ENCODE measurements at places on chromosomes 6 and 20.
A peak's percentile ranks its signal among the peaks of the same experiment; 100 is the strongest.

DNA sequence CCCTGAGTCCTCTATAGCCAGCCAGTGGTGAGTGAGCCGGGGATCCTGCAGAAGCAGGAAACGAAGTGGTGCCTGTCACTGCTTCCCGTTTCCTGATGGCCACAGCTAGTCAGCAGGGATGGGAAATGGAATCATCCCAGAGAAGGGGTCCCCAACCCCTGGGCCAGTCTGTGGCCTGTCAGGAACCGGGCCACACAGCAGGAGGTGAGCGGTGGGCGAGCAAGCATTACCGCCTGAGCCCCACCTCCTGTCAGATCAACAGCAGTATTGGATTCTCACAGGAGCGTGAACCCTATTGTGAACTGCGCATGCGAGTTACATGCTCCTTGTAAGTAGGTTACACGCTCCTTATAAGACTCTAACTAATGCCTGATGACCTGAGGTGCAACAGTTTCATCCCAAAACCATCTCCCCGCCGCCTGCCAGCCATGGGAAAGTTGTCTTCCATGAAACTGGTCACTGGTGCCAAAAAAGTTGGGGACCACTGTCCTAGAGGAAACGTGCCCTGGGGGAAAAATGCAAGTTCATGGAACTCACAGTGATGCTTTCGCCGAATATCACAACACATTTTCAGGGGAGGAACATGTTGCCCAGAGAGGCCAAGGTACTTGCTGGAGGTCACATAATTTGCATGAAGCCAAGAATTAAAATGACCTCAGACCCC is 113.8 kb downstream of the JPH2 start:
- no peak overlapping the region for H3K27ac ChIP-seq
- no peaks in the 10 kb centered on the region for H3K36me3 ChIP-seq
- no peak overlapping the region for H3K4me3 ChIP-seq
- no peaks in the 10 kb centered on the region for H3K27me3 ChIP-seq

DNA sequence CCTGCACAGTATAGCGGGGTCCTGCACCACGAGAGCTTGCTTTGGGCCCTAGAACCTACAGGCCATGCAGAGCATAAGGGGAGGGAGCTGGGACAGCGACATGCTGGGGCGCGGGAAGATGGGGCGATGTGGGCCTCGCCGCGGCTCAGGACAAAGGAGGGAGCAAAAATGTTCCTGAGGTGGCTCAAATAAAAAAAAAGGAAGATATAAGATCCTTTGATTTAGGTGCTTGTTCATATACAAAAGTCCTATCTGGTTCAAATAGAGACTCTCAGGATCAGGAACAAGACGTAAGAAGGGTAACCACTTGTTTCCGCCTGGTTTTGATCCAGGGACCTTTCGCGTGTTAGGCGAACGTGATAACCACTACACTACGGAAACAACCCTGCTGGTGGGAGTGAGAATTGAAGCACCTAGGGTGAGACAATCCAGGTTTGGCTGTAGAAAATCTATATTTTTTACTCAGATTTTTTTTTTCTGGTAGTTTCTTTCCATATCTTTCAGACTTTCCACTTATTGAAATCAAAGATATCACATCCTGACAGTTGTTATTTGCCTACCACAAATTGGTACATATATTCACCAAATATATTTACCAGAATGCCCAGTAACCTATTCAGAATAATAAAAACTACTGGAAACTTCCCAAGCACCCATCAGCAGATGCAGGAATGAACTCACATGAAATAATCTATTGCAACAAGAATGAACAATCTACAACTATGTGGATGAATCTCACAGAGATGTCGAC is 177.9 kb upstream of the ZNF184 start:
- H3K27me3 ChIP-seq: no peaks in the 10 kb centered on the region
- H3K36me3 ChIP-seq: no peaks in the 10 kb centered on the region
- DNase-seq: peak; percentile 80
- H3K4me1 ChIP-seq: no peaks in the 10 kb centered on the region

- H3K27ac ChIP-seq: no peak overlapping the region
- H3K4me3 ChIP-seq: no peak overlapping the region
- no peaks in the 10 kb centered on the region for H3K36me3 ChIP-seq
- H3K4me1 ChIP-seq: no peaks in the 10 kb centered on the region
Observed at GRCh38 chr20:62765021-62765420, 31.3 kb upstream of the MRGBP start.

GRCh38 chr6:86192123-86192522 is 549.4 kb upstream of the SYNCRIP start:
- H3K4me1 ChIP-seq: no peaks in the 10 kb centered on the region
- H3K27ac ChIP-seq: no peak overlapping the region
- no peaks in the 10 kb centered on the region for H3K27me3 ChIP-seq
- H3K4me3 ChIP-seq: no peak overlapping the region

DNA sequence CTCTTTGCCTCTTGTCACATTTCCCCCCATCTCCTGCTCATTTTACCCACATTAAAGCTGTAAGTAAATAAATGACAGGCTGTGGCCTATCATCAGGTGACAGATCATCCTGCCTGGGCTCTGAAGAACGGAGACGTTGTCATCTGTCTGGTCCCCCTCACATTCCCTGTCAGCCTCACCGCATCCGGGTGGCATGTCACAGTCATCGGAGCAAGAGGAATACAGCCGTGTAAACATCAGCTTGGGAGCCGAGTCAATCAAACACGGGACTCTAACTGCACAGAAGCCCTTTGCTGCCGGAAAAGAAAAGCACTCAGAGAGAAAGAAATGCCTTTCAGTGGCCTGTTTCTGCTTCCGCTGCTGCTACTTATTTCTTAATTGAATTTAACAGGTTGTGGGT is 371.9 kb upstream of the ID4 start:
- no peaks in the 10 kb centered on the region for H3K4me1 ChIP-seq
- H3K4me3 ChIP-seq: no peak overlapping the region
- no peaks in the 10 kb centered on the region for H3K27me3 ChIP-seq
- H3K27ac ChIP-seq: no peak overlapping the region

GRCh38 chr20:7695051-7695495 is 245.2 kb downstream of the HAO1 start:
- H3K4me3 ChIP-seq: no peak overlapping the region
- H3K4me1 ChIP-seq: no peaks in the 10 kb centered on the region
- H3K36me3 ChIP-seq: no peaks in the 10 kb centered on the region
- H3K27me3 ChIP-seq: no peaks in the 10 kb centered on the region
- DNase-seq: no peak
- H3K27ac ChIP-seq: no peak overlapping the region

- DNase-seq: no peak
- H3K27ac ChIP-seq: no peak overlapping the region
- H3K4me1 ChIP-seq: no peaks in the 10 kb centered on the region
- no peaks in the 10 kb centered on the region for H3K27me3 ChIP-seq
- H3K4me3 ChIP-seq: no peak overlapping the region
Observed at GRCh38 chr6:121260651-121261102, 73.6 kb downstream of the TBC1D32 start.

- H3K27ac ChIP-seq: no peak overlapping the region
- no peaks in the 10 kb centered on the region for H3K27me3 ChIP-seq
- DNase-seq: no peak
- H3K4me3 ChIP-seq: no peak overlapping the region
- H3K4me1 ChIP-seq: no peaks in the 10 kb centered on the region
- H3K36me3 ChIP-seq: no peaks in the 10 kb centered on the region
Observed at GRCh38 chr20:54088430-54088829, 18.0 kb upstream of the BCAS1 start.

- no peak overlapping the region for H3K27ac ChIP-seq
- H3K4me3 ChIP-seq: no peak overlapping the region
- H3K27me3 ChIP-seq: no peaks in the 10 kb centered on the region
- H3K36me3 ChIP-seq: peaks cover 7% of the 10 kb centered on the region
- no peak for DNase-seq
- H3K4me1 ChIP-seq: no peaks in the 10 kb centered on the region
Observed at GRCh38 chr20:55500130-55500529, 505.2 kb downstream of the CBLN4 start.

DNA sequence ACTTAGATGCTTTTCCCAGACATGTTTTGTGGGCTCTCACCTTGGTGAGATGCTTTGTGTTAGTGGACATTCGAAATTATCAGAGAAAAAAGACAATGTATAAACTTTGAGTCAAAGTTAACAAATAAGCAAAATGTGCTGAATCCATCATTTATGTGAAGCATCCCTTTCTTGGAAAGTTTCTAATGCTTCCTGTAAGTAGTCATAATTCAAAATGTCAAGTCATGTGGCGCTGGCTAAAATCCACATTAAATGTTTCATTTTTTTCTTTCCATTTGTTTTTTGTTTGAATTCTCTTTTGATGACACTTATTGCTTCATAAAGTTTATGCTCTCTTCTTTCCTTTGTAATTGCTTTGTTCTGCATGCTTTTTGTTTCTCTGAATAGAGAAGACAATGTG is 107.2 kb upstream of the CENPW start:
- H3K4me1 ChIP-seq: no peaks in the 10 kb centered on the region
- DNase-seq: no peak
- no peak overlapping the region for H3K4me3 ChIP-seq

DNA sequence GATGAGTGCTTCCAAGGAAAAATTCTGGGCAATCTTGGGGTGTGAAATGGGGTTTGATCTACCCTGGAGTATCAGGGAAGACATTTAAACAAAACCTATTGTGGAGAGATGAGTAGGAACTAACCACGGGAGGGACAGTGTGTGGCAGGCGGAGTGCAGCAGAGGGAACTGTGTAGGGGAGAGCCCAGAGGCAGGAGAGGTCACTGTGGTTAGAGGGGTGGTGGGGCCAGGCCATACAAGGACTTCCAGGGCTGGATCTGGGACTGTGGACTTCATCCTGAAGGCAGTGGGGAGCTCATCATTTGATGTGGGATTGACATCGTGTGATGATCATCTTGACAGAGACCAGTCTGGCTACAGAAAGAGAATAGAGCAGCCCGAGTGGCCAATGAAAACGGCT is 89.0 kb downstream of the TOX2 start:
- DNase-seq: no peak
- no peaks in the 10 kb centered on the region for H3K36me3 ChIP-seq
- no peaks in the 10 kb centered on the region for H3K27me3 ChIP-seq
- H3K27ac ChIP-seq: no peak overlapping the region
- no peaks in the 10 kb centered on the region for H3K4me1 ChIP-seq

GRCh38 chr6:167547751-167548150 is 222.9 kb downstream of the TTLL2 start:
- no peak overlapping the region for H3K27ac ChIP-seq
- no peaks in the 10 kb centered on the region for H3K36me3 ChIP-seq
- H3K4me3 ChIP-seq: no peak overlapping the region

DNA sequence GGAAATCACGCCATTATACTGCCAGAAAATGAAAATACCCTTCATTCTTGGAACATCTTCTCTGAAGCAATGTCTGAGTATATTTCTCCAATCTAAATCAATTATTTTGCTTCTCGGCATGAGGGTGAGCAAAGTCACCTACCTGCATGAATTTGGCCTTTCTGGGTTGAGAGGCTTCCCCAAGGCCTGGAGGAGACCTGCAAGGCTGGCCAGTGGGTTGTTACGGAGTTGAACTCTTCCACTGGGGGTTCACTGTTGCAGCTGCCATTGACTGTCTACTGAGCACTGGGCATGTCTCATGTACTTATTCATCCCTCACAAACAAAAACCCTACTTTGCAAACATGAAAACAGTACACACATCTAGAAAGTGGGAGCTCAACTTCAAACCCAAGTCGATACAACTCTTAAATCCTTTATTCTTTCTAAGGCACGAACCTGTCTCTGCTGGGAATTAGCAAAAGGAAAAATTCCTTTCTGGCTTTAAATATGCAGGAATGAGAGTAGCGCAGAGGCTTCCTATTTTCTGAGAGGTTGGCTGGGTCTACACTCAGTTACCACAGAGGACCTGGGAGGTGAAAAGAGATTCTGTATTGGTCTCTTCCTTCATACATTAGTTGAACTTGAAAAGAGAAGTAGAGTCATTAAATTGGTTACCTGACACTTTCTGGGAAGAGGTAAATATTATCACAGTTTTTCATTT is 87.6 kb upstream of the SGK1 start:
- DNase-seq: no peak
- H3K27ac ChIP-seq: peak overlapping the region; percentile 70
- H3K27me3 ChIP-seq: no peaks in the 10 kb centered on the region
- H3K36me3 ChIP-seq: no peaks in the 10 kb centered on the region
- H3K4me1 ChIP-seq: peaks cover 4% of the 10 kb centered on the region
- peak overlapping the region; percentile 7 for H3K4me3 ChIP-seq

DNA sequence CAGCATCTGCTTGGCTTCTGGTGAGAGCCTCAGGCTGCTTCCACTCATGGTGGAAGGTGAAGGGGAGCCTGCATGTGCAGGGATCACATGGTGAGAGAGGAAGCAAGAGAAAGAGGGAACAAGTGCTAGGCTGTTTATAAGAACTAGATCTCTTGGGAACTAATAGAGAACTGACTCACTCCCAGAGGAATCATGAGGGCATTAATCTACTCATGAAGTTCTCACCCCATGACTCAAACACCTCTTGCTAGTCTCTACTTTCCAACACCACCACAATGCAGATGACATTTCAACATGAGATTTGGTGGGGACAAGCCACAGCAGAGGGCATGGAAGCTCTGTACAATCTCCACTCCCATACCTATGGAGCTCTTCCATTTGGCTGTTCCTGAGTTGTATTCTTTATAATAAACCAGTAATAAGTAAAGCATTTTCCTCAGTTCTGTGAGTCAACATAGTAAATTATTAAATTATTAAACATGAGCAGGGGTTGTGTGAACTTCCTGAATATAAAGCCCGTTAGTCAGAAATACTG is 524.1 kb upstream of the NRSN1 start:
- H3K27me3 ChIP-seq: no peaks in the 10 kb centered on the region
- H3K36me3 ChIP-seq: peaks cover 6% of the 10 kb centered on the region

GRCh38 chr20:19161336-19161735 is 51.1 kb upstream of the SLC24A3 start:
- no peak overlapping the region for H3K4me3 ChIP-seq
- no peaks in the 10 kb centered on the region for H3K27me3 ChIP-seq
- no peak for DNase-seq
- no peaks in the 10 kb centered on the region for H3K36me3 ChIP-seq
- H3K4me1 ChIP-seq: no peaks in the 10 kb centered on the region

GRCh38 chr6:90369024-90369519 is 72.4 kb upstream of the BACH2 start:
- H3K27me3 ChIP-seq: no peaks in the 10 kb centered on the region
- H3K4me3 ChIP-seq: no peak overlapping the region
- H3K36me3 ChIP-seq: peaks cover 4% of the 10 kb centered on the region
- peak; percentile 68 for DNase-seq

DNA sequence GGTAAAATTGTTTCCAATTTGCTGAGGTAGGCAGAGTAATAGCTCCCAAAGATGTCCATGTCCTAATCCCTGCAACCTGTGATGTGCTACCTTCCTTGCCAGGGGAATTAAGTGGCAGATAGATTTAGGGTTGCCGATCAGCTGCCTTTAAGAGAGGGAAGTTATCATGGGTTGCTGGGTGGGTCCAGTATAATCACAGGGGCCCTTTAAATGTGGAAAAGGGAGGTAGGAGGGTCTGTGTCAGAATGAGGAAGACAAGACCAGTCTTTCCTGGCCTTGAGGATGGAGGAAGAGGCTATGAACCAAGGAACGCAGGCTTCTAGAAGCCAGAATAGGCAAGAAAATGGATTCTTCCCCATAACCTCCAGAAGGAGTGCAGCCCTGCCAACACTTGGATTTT is 50.7 kb downstream of the CTCFL start:
- no peak overlapping the region for H3K27ac ChIP-seq
- peaks cover 4% of the 10 kb centered on the region for H3K4me1 ChIP-seq
- H3K27me3 ChIP-seq: no peaks in the 10 kb centered on the region
- no peaks in the 10 kb centered on the region for H3K36me3 ChIP-seq
- DNase-seq: no peak
